Suprapubic skin (tissue), 4 donors: ENCODE measurements at places on chromosomes 1 and 21.

- no peak for DNase-seq
Measured at GRCh38 chr1:14261395-14261794, 337.1 kb upstream of the KAZN start.

GRCh38 chr1:2350911-2351655 lies 40.3 kb downstream of the MORN1 start:
- no peak for DNase-seq

- no peak for DNase-seq
Measured at GRCh38 chr1:77929806-77930205, 41.4 kb downstream of the NEXN start.

DNA sequence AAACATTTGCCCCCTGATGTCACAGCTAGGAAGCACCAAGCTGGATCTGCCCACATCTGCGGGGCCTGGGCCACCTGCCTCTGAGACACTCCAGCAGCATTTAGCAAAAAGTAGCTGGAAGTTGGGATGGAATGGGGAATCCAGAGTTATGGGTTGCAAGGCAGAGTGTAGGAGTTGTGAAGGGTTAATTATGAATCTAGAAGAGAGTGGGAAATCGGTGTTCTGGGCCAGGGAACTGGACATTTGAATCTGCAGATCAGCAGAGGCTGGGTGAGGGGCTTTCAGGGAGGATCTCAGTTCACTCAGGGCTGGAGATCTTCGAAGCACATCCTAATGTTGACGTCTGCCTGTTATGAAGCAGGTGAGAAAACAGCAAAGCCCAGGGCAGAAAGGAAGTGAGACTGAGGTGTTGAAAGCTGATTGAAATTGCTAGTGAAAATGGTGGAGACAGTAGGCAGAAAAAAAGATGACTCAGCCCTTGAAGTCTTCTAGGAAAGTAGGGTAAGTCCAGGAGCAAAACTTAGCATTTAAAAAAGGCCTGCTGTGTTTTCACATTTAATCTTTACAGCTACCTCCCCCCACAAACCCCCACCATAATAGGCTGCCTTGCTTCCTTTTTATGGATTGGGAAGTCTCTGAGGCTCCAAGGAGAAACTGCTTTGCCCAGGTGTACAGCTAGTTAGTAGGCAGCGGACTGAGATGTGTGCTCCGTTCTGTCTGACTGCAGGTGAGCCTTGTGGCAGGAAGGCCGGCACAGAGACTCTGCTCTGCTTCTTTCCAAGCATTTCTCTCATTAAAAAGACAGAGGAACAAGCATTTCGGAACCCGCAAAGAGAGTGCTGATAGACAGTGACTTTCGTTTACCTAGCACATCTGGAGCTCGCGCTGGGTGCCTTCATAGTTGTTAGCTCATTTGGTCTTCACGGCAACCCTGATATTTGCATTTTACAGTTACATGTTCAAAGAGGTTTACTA lies 7.2 kb downstream of the VANGL1 start:
- no peak for DNase-seq

GRCh38 chr21:38679534-38679933 lies 126.2 kb upstream of the ETS2 start:
- DNase-seq, result no peak

GRCh38 chr1:87325982-87326738 lies 2.5 kb upstream of the LMO4 start:
- no peak for DNase-seq

- DNase-seq, result no peak
Measured at GRCh38 chr1:11806307-11806936, 431 bp downstream of the CLCN6 start.

DNA sequence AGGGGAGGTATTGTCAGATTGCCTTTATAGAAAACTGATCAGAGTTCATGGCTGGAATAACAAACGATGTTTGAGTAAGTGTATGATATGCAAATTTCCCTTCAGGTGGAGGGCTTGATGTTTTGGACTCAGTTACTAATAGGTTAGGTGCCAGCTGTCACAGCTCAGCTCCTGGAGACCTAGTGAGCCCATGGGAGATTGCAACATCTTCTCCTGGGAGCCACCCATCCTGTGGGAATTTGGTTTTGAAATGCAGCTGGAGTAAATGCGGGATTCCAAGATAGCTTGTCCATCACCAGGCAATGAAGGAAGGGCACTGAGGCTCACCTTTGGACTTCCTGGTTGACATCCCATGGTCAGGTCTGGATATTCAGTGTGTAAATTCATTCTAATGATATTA lies 211.4 kb upstream of the NRIP1 start:
- DNase-seq, result no peak

GRCh38 chr21:36087362-36088138 lies 17.7 kb downstream of the CBR1 start:
- no peak for DNase-seq

DNA sequence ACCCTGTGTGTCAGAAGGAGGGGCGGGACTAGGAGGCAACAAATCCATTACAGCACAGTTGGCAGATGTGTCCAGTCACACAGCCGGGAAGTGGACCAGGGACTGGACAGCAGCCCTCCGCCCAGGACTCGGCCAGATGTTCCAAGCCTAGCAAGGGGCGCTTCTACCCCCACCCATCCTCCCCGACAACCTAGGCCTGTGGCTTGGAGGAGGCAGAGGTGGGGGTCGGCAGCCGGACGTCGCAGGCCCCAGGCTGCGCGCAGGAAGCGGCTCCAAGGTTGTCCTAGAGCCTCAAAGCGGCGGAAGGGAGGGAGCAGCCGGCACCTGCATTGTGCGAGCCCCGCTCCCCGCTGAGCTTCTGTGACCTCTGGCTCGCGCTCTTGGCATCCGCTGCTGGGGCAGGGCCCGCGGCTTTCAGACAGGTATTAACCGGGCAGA lies 20.6 kb upstream of the MYCL start:
- DNase-seq, result no peak

- no peak for DNase-seq
Measured at GRCh38 chr1:111814642-111815041, 58.9 kb downstream of the DDX20 start.

DNA sequence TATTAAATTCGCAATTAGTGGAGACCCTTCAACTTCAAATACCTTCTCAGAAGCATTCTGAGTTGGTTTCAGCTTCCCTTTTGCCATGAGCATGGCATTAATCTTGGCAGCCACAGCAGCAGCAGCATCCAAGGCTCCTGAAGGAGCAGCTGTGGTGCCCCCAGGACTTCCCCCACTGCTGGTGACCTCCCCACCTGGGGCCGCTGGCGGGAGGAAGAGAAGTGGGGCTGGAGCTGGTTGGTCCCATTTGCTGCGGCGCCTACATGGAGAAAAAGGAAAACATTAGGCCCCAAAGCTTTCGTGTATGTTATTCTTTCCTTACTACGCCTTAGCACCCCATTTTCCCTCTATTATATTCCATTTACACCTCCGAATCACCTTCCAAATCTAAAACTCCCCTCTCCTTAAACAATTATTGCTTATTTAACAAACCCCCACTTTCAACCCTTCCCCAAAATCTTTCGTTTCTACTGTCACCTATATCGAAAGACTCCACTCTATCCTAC lies 569 bp downstream of the KHDC4 start:
- no peak for DNase-seq

DNA sequence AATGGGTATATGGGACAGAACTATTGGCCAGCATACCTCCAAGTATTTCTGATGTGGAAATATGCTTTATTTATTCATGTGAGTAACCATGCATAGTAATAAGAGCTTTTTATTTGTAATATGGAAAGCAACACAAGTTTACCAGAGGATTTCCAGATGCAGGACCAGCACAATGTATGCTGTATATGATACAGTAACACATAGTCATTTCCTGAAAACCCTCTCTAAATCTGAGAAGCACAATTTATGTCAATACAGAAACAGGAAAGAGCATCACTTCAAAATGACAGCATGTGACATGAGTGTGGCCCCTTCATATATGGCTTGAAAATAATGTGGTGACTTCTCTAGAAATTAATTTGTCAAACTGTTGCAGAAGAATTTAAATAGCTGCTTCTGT lies 1134.7 kb upstream of the ADGRL2 start:
- no peak for DNase-seq

DNA sequence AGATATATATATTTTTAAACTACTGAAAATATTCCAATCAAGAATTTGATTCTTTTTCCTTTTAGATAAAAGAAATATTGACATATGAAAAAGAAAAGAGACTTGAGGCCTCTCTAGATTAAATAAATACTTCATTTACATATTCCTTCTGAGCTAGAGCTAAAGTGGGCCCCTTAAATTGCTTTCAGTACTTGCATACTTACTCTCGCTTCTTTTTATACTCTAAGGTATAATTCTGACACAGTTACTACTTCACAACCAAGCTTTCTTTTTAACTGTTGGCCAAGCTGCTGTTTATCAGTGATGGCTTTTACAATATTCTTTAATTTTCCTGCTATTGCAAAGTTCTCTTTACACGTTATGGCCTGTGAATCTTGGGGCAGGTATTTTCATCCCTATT lies 24.6 kb downstream of the EXTL2 start:
- DNase-seq, result no peak

DNA sequence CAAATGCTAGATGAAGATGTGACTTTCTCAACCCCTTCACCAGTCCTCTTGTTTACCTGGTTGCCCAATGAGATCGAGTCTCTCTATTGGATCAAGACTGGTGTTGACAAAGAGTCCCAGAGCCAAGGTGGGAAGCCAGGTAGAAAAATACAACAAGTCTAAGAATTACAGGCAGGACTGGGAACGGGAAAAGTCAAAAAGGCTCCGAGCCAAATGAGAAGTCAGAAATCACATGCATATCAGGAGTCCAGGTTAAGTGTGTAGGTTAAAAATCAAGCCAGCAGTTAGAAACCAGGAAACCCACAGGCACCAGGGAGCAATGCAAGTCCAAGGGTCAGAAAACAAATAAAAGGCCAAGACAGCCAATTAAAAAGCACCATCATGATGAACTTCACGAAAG lies 27.4 kb upstream of the DUSP23 start:
- no peak for DNase-seq

GRCh38 chr1:168225476-168226190 lies at the start of gene SFT2D2:
TSS of gene SFT2D2 (plus strand) at chr1:168226004. CDS start at chr1:168226080, 76 bp downstream.
- DNase-seq, result peak; percentile 81

DNA sequence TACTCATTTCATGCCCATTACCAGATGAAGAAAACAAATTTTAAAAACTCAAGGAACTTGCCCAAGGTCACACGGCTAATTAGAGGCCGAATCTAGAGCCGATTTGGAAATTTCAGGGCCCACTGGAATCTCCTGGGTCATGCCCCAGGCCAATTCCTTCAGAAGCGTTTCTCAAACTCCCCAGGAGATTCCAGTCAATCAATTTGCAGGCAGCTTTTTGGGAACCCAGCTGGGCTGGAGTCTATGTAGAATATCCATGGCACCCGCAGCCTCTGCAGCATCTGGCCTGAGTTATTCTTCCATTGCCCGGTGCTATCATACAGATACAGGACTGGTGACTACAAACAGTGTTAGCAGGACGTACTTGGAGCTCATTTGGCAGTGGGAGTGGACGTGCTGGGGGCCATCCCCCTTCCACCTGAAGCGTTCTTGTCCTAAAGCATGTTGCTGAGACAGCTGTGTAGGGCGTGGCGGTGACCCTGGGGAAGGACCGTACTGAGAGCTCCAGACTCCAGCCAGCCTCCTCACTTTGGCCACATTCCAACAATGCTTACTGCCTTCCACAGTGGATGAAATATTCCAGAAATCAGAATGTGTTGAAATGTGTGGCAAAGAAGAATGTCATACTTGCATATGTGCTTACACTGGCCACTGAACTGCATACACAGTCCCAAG lies 38.3 kb downstream of the ABCG1 start:
- no peak for DNase-seq

DNA sequence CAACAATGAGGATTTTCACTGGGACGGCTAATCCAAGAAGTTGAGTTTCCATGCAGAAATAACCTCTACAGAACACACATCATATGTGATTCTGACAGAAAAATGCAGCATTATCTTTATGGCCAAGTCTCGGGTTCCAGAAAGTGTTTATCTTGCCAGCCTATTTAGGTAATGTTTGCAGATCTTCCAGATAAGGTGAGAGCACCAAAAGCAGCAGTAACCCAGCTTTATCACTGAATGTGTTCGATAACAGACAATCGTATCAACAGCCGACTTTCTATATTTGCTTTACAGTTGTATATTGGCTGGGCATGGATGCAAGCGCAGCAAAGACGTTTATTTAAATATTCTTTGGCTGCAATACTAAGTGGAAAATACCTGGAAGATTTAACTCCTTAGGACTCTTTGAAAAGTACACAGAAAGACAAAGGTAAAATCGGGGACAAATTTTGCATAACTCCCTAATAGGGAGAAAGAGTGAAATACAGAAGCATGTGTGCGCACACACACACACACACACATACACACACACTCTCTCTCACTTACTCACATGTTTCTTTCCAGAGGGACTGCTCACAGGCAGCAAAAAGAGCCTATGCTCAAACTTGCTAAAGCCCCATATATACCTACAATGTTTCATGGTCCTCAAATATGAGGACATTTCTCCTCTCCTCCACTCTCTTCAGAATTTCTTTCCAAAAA lies 3.0 kb upstream of the CTSK start:
- DNase-seq, result no peak

- peak; percentile 72 for DNase-seq
Measured at GRCh38 chr1:228098323-228098931, 4.7 kb downstream of the C1orf35 start.

- DNase-seq, result no peak
Measured at GRCh38 chr1:44367944-44368343, 12.9 kb upstream of the ERI3 start.

DNA sequence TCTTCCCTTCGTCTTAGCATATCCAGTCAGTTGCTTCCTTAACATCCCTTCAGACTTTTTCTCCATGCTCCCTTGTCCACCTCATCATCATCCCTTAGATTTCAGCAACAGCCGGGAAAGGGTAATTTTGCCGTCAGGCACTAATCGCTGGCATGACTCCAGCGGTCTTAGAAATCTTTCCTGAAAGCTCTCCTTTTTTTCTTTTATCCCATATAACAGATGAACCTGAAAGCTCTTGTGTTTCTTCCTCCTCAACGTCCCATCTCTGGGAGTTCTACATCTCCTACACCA lies 10.4 kb upstream of the BOLA1 start:
- DNase-seq, result no peak

- no peak for DNase-seq
Measured at GRCh38 chr1:39080831-39081270, 54.7 kb downstream of the NDUFS5 start.

DNA sequence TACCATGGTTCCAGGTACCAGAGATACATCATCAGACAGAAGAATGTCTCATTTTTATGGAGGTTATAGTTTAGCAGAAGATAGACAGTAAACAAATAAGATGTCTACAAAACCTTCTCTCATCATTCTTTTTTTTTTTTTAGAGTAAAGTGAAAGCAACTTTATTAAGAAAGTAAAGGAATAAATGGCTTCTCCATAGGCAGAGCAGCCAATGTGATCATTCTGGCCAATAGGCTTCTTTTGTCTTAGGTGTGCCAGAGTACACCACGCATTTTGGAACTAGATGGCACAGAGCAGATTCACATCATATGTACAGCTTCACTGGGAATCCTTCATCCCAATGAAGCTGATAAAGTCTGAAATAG lies 428.2 kb downstream of the SMYD3 start:
- no peak for DNase-seq

- DNase-seq, result no peak
Measured at GRCh38 chr1:147168626-147169058, 3.6 kb downstream of the PRKAB2 start.

- DNase-seq, result no peak
Measured at GRCh38 chr1:210582205-210582970, 253.7 kb downstream of the HHAT start.
